Left renal cortex interstitium (tissue), 4 donors: ENCODE measurements at places on chromosomes 2 and 18.

DNA sequence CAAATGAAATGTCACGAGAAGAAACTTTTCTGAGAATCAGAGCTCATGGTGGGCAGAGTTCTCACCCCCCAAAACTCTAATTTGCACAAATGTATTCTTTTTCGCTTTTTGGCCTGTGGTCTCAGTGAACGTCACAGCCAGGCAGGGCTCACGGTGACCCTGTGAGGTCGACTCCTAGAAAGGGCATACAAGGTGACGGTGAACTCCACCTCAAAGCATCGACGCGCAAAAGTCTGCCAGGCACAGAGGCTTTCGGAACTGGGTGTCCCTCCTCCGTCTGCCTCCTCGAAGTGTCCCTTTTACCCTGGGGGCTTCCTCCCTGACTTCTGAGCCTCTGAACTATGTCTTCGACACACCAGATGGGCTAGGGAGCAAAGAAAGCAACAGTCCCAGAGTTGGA, 139.2 kb upstream of the PXDN start:
- DNase-seq: no peak

GRCh38 chr2:112182581-112183034, 44.4 kb downstream of the FBLN7 start:
- no peak for DNase-seq

GRCh38 chr2:19714926-19715325, 186.9 kb downstream of the TTC32 start:
- no peak for DNase-seq

DNA sequence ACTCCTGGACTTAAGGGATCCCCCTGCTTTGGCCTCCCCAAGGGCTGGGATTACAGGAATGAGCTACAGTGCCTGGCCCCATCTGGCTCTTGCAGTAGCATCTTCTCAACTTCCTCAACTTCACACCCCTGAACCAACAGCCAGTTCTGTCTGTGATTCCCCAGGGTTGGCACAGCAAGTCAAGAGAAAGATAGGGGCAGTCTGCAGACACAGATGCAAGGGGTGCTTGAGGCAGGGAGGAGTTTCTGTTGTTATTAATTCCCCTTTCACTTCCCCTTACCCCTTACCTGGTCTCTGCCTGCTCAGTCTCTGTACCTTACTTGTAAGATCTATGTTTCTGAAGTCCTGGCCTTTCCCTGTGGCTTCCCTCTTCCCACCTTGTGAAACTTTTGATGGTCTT, 54.1 kb upstream of the MEX3C start:
- no peak for DNase-seq

DNA sequence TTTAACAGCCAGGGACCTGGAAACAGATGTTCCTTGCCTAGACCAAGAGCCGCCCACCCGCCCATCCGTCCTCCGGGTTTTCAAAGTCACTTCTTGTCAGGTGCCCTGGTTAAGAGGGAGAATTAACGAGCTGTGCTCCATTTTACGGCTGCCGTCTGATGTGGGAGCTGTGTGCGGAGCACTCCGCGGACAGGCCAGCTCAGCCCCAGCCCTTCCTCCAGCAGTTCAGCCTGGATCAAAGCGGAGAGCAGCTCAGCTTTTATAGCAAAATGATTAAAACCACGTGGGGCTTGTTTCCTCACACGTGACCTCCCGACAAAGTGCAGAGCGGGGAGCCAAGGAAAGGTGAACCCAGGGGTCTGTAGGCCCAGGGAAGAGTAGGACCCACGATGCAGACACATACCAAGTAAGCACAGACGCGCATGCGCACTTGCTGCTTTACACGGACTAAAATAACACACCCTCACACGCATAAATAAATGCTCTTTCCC, 46.1 kb upstream of the PKDCC start:
- no peak for DNase-seq

GRCh38 chr2:54771166-54771885, 47.9 kb downstream of the EML6 start:
- DNase-seq: no peak

GRCh38 chr2:184472481-184472880, 125.8 kb upstream of the ZNF804A start:
- no peak for DNase-seq

DNA sequence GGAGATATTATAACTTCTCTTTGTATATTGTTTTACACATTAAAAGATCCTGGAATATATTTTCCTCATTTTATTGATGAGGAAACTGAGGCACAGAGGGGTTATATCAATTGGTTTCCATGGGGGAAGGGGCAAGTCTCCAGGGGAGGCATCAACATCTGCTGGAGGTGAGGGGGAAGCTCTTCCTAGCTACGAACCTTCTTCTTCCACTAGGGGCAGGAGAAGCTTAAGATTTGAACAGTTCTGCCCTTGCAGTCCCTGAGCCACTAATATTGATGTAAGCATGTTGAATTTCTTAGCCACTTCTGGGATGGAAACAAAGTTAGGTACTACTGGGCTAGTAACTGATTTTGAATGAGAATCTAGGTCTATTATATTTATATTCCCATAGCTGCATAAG, 140.1 kb upstream of the AQP4 start:
- no peak for DNase-seq

GRCh38 chr2:148305476-148305875, 284.6 kb downstream of the MBD5 start:
- no peak for DNase-seq

DNA sequence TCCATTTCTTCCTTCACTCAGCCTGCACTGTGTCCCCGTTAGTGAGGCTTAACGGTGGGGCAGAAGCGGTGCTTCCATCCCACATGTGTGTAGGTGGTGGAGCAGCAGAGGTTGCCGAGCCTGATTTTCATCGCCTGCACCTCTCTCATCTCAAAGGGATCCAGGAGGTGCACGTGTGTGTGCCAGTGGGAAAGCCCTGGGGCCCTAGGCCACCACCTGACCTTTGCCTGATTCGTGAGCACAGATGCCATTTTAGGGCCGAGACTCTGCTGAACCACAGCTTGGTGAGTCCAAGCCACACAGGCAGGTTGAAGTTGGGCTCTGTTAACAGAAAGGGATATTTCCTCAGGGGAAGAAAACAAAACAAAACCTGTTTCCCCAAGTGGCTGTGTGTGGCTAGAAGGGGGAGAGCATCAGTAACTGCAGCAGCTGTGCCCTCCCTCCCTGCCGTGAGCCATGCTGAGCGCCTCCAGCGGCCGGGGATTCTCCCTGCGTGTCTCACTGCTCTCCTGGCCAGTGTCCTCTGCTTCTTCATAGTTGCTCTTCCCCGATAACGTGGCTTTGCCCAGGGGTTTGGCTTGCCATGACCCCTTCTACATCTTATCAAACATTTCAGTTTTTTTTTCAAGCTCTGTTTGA, 81.5 kb downstream of the MAPRE2 start:
- no peak for DNase-seq

DNA sequence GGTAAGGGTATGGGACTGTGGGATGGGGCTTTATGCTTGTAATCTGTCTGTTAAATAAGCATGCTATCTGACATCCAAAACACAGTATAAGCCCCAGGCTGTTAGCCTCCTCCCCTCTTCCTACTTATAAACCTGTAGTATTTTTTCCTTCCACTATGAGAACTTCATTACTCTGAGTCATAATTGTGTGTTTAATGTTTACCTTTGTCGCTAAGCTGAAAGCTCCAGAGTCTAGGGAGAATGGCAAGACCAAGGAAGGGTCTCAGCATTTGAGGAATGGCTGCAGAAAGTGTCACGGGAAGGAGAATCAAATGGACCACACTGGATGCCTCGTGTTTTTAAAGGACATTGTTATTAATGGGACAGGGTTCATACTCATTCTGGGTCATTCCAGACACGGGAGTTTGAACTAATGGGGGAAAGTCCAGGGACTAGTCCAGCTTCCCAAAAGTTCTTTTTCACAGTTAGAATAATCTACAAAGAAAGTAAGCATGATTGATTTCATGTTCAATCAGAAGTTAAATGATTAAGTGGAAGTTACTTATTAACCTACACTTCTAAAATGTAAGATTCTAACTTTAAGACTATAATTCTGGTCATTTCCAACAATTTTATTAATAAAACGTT, 292.2 kb downstream of the AFF3 start:
- DNase-seq: no peak

DNA sequence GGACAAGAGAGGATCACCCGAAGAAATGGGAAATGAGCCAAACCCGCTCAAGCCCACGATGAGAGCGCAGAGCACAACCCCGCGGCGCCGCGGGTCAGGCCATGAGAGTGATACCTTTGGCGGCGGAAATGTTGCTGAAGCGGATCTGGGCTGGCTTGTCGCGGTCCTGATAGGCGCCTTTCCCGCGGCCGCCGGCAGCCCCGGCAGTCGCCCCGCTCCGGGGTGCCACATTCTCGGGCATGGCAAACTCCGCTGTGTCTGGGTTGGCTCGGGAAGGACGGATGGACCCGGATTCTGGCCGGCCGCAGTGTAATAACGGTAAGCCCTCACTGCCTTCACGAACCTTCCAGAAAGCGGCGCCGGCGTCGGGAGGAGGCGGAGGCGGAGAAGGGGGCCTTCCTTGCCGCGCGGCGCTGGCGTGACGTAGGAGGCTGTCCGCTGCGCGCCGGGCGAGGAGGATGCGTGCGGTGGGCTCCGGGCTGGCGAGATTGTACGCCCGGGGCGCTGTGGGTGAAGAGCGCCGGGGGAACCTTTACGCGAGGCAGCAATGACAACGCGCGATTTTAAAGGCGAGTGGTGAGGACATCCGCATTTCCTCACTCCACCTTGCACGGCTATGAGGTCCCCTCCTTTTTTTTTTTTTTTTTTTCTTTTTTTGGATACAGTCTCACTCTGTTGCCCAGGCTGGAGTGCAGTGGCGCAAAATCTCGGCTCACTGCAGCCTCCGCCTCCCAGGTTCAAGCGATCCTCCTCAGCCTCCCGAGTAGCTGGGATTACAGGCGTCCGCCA, at the start of gene CCT4:
Gene CCT4, minus strand, starts transcription at position 390 of the 789 bp plus-strand sequence. Its CDS starts 149 bp downstream, at position 241.
- peak; percentile 90 for DNase-seq

DNA sequence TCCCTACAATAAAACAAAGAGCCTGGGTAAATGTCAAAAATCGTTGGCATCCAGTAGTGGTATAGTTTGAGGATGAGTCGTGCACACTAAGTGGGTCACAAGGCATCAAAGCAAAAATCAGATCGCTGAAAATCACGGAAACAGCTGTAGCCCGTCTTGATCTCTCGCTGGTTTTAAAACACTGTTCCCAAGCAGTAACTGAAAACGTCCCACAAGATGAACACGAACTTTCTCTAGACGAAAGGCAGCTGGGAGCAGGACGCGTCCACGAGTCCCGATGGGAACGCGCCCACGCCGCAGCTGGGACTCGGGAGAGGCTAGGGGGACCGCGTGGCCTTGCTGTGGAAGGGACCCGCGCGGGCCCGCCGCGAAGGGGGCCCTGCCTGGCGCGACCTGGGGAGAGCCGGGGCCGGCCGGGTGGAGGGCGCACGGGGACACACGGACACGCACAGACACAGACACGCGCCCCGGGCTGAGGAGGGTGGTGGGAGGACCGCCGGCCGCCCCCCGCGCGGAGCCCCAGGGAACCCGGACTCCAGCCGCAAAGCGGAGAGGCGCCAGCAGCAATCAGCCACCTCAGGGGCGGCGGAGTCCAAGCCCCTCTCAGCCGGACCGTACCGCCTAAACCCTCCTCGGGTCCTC, 651 bp downstream of the STK17B start:
- peak; percentile 34 for DNase-seq

- DNase-seq: no peak
These were observed 45.9 kb downstream of the PNO1 start for GRCh38 chr2:68203587-68203986.

DNA sequence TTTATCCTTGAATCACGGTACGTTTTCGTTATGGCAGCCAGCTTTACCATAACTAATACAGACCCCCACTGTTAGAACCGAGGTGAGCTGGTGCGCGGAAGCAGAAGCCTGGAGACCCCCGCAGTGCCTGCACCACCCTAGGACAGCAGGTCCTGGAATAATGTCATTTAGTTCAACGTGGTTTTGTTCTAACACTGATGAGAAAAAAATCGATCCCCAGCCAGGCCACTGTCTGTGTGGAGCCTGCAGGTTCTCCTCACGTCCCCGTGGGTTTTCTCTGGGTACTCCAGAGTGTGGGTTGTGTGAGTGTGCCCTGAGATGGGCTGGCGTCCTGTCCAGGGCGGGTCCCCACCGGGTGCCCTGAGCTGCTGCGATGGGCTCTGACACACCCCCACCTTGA, 69.9 kb upstream of the ST3GAL5 start:
- DNase-seq: no peak

DNA sequence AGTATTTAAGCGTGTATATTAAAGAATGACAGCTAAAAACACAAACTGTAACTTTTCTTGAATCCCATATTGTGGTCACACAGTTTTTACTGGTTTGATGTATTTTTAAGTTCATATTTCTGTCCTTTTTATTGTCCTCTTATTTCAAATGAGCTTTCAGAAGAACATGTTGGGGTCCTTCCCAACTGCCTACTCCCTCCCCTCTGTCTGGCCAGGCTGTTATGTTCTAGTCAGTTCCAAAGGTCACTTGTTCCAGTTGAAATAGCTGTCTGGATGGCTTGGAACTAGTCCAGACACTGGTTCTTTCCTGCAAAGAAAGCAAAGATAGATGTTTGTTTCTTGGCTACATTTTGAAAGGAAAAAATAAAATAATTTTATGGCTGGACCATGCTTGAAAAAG, 306.9 kb downstream of the GULP1 start:
- DNase-seq: no peak

DNA sequence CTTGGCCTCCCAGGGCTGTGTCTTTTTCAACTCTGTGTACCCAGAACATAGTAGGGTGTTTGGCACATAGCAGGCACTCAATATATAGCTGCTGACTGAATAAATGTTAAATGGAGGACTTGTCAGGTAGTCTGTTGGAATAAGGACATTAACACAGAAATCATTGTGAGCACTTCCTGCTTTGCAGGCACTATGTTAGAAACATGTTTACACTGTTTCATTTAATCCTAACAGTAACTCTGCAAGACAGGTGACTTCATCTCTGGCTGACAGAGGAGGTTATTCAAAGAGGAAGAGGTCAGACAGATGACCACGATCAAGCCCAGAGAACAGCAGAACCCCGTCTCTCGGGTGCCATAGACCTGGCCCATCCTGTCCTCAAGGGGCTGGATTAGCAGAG, 28.0 kb upstream of the PIEZO2 start:
- DNase-seq: no peak

DNA sequence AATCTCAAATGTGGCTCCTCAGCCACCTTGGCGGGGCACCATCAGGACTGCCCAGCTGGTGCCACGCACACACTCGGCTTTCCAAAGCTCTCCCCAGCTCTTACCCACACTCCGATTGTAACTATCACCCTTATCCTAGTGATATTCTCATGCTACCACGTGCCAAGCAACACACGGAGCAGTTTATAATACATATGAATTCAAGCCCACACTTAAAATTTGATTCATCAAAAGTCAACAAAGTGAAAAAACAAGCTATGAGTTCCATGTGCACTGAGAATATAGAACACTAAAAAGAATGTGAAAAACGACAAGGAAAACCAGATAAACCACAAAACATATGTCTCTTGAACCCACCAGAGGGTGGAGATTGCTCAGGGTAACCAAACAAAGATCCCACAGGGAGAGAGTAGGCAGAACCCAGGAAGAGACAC, 31.6 kb downstream of the LONRF2 start:
- DNase-seq: no peak

GRCh38 chr2:60977562-60977895, 40.0 kb upstream of the PEX13 start:
- no peak for DNase-seq
